ENCODE measurements at places on chromosomes 5 and 9. TPM values are rescaled to one million over a fixed set of nuclear protein-coding genes. Genes with fewer than 3 reads are reported as not detected.

DNA sequence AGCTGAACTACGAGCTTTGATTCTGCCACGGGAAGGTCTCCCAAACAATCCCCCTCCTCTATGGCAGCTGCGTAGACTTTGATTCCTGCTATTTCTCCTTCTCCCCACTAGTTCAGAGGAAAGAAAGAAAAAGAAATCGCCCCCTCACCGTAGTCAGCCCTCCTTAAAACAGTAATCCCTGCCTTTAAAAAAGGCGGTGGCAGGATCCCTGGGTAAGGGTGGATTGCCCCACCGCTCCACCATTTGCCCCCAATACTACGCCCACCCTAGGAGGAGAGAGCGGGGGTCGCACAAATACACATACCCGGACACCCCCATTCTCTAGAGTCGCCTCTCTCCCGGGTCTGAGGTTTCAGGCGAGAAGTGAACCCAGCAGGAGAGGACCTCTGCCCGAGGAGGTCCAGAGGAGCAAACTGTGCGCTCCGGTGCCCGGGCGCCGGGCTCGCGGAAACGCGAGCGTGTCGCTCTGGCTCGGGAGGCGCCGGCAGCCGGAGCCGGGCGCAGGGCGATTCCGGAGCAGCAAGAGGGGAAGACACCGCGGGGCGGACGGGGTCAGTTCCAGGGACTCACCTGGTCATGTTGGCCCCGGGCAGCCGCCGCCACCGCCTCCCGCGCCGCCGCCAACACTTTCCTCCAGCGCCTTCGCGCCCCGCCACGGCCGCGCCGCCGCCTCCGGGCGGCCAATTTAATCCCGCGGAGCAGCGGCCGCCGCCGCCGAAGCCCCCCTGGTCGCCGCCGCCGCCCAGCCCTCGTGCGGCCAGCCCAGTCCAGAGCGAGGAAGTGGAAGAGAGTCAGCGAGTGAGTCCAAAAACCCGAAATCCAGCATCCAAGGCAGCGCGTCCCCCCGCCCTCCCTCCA lies 1057.7 kb upstream of the DMAC1 start:
- DNase-seq = no peak

- peak; percentile 16 for DNase-seq
Observed at GRCh38 chr5:60248901-60249300, 355.4 kb upstream of the PDE4D start.

GRCh38 chr5:113147101-113147508 lies 170.5 kb downstream of the DCP2 start:
- DNase-seq = no peak

GRCh38 chr9:112489876-112490666 lies 3.4 kb downstream of the KIAA1958 start:
- no peak for DNase-seq

GRCh38 chr5:490116-491106 lies 33.8 kb downstream of the SLC9A3 start:
- DNase-seq = no peak

GRCh38 chr9:123309611-123310010 lies 41.2 kb upstream of the STRBP start:
- no peak for DNase-seq

PAPPA gene
- total RNA-seq = 1.1 TPM

Data from gastrocnemius medialis (tissue), 4 donors.